ENCODE measurements at places on chromosomes 7 and 10. TPM values are rescaled to one million over a fixed set of nuclear protein-coding genes. Genes with fewer than 3 reads are reported as not detected.

DNA sequence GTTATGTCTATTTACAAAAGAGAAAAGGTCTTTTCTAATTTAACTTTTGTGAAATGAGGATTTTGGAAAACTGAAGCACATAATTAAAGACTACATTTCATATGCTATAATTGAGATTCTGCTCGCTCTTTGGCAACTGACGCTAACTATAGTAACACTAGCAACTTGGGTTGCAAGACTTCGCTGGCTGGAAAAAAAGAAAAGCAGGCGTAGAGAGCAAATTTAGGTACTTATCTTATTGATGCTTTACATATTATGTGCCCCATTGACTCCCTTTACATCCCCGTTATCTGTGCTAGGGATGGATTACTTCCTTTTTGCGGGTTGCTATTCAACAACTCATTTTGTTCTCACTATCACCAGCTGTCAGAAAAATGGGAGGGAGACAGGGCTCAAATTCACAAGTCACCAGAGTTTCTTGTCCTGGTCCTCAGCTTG lies 10.5 kb downstream of the SEMA3C start:
- DNase-seq: no peak

DNA sequence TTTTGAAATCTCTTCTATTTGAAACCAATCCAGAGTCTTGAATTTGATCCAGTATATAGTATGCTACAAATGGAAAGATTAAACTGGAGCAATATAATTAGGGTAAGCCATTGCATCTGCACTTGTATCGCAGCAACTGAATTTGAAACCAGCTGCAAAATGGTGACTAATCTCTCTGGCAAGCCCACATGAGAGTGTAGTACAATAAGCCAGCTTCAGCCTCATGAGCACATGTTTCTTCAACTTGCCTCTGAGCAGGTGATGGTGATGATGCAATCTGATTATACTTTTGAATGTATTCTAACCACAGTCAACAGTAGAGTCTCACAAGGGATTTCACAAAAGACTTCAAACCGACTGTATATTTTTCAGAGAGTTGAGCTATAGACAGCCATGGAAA lies 829 bp upstream of the RPA3 start:
- no peak for DNase-seq

DNA sequence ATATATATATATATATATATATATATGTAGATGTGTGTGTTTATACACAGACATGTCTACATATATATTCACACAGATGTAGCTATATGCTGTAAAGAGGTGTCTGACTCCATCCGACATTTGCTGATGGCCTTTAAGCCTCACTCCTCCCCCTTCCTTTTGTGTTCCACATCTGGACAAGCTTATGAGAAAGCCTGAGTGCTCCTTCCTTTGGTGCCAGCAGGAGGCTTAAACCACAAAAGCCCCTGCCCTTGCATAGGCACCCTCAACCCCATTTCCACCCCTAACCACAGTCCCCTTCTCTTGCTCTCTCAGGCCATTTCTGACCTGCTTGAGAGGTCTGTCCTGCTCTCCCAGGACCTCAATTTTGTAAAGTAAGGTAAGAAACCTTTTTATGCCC lies 98.7 kb downstream of the SVOPL start:
- DNase-seq: no peak

- DNase-seq: no peak
Measured at GRCh38 chr7:11078247-11078834, 104.7 kb downstream of the PHF14 start.

DNA sequence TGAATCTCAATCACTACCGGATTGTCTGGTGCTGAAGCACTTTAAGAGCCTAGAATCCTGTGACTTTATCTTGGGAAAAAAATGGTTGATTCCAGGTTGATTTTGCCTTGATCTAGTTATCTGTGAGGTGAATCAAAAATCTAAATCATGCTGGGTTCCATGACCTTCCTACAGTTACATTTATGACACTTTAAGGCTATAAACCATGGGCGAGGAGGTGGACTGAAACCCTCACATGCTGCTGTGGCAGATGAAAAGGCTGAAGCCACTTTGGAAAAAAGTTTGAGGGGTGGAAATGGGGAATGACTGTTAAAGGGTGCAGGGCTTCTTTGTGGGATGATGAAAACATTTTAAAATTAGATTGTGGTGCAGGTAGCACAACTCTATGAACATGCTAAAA lies 17.5 kb downstream of the SLC16A9 start:
- no peak for DNase-seq

DNA sequence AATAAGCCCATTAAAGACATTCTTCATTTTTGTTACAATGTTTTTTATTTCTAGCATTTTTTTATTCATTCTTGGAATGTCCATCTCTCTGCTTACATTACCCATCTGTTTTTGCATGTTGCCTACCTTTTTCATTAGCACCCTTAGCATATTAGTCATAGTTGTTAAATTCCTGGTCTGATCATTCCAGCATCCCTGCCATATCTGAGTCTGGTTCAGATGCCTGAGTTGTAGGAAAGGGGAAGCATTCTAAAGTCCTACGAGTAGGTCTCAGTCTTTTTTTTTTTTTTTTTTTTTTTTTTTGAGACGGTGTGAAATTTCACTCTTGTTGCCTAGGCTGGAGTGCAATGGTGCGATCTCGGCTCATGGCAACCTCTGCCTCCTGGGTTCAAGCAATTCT lies 19.7 kb upstream of the NRF1 start:
- no peak for DNase-seq

- no peak for DNase-seq
Measured at GRCh38 chr7:130845581-130846085, 111.6 kb upstream of the KLF14 start.

DNA sequence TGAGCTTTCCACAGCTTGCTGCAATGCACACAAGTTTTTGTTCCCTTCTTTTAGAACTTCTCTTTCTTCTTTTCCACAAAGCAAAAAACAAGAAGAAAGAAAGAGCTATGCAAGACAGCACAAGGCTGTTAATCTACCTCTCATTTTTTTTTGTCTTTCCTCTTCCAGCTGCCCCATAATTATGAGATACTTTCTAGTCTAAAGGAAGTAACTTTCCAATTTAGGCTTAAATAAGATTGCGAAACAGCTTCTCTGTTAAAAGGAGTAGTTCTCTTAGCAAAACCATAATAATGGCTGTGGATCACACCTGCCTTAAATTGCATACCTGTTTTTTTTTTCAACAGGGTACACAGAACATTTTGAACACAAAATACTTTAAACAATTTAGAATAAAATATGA lies 56.0 kb downstream of the NDUFB2 start:
- no peak for DNase-seq

DNA sequence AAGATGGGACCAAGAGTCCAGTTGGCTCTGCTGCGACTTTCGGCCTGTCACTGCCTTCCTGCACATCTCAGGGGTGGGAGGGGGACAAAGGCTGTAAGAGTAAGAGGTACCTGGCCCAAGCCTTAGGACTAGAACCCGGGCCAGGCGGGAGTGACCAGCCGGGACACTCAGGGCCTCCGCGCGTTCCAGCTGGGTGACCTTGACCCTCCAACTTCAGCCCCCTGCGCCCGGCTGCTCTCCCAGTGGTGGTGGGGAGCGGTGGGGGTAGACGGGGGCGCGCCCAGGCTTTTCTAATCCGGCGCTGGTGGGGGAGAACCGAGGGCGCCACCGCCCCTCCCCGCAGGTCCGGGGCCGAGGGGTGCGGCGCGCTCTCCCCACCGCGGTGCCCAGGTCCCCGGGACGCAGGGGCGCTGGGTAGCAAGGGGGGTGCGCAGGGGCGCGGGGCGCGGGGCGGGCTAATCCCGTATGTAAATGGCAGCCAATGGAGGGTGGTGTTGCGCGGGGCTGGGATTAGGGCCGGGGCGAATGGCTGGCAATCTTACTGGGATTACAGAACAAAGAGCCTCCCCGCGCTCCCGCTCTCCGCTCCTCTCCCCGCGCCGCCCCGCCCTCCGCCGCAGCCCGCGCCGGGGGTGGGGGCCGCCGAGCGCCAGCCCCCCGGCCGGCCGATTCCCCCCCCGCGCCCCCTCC lies at the start of gene GTF2IRD1:
Gene GTF2IRD1 (plus strand): TSS at position 585 of the 690 bp plus-strand sequence. CDS start 54,175 bp downstream, outside the sequence.
- peak; percentile 59 for DNase-seq

DNA sequence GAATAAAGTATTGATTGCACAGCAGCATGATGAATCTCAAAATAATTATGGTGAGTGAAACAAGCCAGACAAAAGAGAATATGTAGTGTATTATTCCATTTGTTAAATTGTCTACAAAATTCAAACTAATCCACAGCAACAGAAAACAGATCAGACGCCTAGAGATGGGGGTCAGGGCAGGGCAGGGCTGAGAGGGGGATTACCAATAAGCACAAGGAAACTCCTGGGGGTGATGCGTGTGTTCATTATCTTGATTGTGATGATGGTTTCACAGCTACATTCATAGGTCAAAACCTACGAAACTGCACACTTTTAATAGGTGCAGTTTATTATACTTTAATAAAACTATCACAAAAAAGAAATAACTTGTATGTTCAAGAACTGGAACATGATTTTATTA lies 132.7 kb upstream of the CDK6 start:
- DNase-seq: no peak

DNA sequence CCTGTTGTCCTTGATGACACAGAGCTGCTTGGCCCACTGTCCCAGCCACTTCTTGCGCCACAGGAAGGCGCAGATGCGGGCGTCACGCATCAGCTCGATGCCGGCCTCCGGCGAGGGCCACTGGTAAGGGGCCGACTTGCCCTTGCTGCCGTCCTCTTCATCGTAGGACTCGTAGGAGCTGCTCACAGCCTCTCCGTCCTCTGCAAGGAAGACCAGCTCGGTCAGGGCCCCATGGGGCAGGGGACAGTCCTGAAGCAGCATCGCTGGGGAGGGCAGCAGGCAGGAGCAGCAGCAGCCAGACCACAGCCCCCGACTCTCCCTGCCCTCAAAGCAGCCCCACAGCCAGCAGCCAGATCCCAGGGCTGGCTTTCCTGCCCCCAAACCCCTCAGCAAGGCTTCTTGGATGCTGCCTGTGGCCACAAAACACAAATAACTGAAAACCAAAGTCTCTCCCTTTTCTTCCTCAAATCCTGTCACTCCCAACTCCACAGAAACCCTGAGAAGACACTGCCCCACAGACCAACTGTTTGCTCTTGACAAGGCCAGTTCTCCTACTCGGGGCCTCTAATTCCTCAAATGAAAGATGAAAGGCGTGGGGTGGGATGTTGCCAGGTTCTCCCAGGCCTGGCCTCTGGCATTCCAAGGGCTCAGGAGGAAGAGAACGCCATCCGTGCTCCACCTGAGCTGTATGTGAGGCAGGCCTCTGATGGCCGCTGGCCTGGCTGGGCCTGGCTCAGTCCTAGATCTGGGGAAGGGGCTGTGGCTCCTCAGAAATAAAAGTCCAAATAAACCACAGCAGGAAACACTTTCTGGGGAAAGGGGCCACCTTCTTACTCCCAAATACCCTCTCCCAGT lies 76.7 kb downstream of the VWA2 start:
- no peak for DNase-seq

DNA sequence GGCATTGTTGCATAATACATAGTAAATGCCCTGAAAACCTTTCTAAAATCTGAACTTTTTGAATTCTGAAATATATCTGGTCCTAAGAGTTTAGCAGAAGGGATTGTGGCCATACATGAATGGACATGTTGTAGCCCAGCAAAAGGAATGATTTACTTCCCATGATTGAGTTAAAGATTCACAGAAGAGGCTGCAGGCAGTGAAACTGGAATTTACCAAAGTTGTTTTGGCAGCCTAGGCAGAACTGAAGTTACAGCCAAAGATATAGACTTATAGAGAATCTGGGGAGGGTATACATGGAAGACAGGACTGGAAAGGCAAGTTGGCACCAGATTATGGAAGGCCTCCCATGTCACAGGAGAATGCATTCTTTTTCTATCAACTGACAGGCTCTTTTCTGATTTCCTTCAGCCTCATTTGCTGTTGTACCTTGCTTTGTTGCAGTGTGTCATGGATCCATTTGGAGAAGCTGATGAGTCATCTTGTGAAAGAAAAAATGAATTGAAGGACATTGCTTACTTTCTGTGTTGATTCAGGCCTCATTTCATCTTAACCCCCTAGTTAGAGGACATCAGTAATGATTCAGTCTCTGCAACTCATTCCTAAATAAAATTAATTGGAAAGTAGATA lies 356.2 kb upstream of the LRGUK start:
- no peak for DNase-seq

DNA sequence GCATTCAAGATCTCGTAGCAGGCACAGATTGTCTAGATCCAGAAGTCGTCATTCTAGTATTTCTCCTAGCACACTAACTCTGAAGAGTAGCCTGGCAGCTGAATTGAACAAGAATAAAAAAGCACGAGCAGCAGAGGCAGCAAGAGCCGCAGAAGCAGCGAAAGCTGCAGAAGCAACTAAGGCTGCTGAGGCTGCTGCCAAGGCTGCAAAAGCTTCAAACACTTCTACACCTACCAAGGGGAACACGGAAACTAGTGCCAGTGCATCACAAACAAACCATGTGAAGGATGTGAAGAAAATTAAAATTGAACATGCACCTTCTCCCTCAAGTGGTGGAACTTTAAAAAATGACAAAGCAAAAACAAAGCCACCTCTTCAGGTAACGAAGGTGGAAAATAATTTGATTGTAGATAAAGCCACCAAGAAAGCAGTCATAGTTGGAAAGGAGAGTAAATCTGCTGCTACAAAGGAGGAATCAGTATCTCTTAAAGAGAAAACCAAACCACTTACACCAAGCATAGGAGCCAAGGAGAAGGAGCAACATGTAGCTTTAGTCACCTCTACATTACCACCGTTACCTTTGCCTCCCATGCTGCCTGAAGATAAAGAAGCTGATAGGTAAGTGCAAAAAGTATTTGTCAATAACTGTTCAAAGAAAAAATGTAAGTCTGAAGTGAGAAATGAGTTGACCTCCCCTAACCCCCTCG lies 37.7 kb downstream of the CDK13 start:
- no peak for DNase-seq

DNA sequence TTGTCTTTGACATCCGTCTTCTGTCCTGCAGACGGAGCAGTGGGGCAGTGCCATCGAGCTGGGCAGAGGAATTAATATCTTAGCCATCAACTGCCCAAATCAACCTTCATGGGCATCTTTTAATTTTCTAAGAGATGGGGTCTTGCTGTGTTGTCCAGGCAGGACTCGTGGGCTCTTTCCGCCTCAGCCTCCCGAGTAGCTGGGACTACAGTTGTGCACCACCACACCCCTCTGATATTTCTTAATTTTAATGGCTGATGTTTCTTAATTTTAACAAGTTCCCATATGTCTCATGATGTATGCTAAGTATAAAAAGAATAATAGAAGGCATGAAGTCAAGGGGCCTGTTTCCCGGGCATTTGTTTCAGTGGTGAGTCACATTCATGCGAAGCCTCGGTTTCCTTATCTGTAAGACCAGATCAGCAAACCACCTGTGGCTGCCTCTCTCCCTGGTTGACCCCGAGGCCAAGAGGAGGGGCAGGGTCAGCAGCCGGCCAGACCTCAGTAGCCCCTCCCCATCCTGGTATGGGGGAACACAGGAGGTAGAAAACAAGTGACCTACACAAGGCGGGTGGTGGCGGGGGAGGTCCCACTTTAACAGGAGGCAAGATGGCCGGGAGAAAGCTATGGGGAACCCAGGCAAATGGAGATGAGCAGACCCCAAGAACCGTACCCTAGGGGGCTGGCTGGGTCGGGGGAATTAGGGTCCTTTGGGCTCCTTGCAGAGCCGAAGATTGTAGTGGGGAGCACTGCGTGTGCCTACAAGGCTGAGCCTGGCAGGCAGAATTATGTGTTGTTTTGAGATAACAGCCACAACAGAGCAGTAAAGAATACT lies 85.5 kb downstream of the CUX1 start:
- DNase-seq: no peak

C10orf143 gene
- total RNA-seq: 9.1 TPM

ATP6V1F gene
- total RNA-seq: 77.9 TPM

CYP26C1 gene
- total RNA-seq: 0.19 TPM

GJD4 gene
- total RNA-seq: not detected

AKR1C4 gene
- not detected for total RNA-seq

SORCS1 gene
- not detected for total RNA-seq

Data from B cell (primary cell).